ENCODE measurements at places on chromosomes 1 and 21.

DNA sequence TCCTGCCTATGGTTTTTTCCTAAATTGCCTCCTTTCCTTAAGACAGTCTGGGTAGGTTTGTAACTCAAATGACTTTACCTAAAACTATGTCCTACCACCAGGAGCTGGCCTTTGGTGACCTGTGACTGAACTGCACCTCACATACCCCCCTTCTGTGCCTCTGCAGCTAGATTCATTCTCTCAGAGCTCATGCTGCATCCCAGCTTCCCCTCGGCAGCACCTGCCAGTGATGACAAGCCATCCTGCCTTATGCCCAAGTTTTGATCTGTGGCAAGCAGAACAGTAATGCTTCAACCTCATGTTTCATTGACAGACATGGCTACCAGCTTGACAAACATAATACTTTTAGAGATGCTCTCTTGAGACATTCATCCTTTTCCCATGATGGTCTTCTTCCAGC is 141.9 kb downstream of the TSEN15 start:
- DNase-seq, result no peak

GRCh38 chr1:150142083-150142482 is 7.6 kb upstream of the PLEKHO1 start:
- no peak for DNase-seq

DNA sequence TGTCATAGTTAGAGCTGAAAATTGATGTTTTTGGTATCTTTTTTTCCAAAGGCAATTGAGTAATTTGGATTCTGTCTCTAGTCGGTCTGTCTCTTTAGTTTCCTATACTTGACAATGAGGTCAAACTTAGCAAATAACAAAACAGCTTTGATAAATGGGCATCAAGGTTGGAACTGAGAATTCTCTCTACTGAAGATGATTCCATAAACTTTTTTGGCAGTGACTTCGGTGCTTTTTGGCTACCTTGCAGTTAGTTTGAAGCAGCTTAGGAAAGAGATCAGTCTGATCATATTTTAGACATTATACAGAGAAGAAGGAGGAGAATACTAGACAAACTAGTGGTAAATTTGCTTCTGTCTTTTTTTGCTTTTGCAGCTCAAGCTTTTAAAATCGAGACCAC is 559 bp downstream of the VCAM1 start:
- DNase-seq, result no peak

DNA sequence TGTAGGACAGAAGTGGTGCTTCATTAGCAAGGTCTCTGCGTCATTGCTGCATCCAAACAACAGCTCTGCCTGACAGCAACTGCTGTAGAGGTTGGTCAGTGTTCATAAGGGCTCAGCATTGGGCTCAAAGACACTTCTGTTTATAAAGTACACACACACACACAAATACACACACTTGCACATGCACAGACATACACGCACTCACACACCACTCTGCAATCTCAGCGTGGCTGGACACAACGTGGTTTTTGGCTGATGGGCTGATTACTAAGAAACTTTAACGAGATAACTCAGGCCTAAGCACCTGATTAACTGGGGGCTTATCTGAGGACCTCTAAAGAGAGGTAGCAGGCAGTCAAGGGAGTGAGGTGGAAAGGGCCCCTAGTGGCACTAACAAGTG is 20.4 kb downstream of the CAMK1G start:
- no peak for DNase-seq

DNA sequence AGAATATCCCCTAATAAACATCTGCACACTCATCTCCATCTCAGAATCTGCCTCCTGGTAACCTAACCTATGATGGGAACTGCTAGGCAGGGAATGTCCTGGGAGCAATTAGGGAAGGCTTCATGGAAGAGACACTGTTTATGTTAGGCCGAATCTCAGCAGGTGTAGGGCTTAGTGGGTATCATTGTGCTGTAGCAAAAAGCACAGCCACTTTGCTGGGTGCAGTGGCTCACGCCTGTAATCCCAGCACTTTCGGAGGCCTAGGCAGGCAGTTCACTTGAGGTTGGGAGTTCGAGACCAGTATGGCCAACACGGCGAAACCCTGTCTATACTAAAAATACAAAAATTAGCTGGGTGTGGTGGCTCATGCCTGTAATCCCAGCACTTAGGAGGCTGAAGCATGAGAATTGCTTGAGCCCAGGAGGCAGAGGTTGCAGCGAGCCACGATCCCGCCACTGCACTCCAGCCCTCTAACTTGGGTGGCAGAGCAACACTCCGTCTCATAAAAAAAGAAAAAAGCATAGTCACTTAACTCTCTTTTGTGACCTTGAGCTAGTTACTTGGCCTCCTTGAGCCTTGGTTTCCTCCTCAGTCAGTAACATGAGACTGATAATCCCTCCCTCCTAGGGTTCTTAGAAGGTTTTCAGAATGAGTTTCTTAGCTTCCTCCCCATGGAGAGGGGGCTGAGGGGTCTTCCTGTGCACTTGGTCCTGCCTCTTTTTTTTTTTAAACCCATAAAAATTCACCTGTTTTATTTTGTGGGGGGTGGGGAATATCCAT is 3.5 kb downstream of the RAB42 start:
- DNase-seq, result no peak

GRCh38 chr21:18630446-18630845 is 226.9 kb upstream of the TMPRSS15 start:
- no peak for DNase-seq

GRCh38 chr1:54972436-54972835 is 8.0 kb upstream of the TMEM61 start:
- DNase-seq, result no peak

DNA sequence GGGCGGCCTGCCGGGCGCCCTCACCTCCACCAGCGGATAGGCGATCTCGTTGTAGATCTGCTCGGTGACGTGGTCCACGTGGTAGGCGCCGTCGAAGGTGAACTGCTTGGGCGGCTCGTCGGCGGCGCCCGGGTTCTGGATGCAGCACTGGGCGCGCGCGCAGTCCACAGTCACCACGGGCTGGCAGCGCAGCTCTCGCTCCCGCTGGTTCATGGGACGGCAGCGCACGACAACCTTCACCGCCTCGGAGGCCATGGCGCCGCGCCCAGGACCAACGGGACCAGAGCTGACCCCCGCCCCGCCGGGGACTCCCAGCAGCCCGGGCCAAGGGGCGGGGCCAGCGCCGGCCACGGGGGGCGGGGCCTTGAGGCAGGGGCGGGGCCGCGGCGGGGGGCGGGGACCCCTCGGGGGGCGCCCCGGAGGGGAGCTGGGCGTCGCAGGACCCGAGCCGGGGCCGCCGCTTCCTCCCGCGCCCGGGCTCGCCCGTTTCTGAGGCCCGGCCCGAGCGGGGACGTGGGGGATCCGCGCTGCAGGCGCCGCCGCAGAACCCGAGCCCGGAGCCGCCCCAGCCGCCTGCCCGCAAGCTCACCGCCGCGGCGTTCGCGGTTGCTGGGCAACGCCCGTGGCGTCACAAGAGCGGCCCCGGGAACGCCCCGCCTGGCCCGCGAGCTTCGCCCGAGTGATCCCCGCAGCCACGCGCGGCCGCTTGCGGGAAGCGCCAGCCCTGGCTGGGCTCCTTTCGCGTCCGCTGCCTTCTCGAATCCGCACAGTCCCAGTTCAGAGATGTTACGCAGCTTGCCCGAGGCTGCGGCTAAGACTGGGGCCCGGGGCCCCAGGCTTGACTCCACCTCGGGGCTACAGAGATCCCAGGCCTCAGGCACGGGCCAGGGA is at the start of gene KIF17:
Gene KIF17 (minus strand): TSS at position 556 of the 891 bp plus-strand sequence. CDS start 301 bp downstream, at position 255.
- no peak for DNase-seq

DNA sequence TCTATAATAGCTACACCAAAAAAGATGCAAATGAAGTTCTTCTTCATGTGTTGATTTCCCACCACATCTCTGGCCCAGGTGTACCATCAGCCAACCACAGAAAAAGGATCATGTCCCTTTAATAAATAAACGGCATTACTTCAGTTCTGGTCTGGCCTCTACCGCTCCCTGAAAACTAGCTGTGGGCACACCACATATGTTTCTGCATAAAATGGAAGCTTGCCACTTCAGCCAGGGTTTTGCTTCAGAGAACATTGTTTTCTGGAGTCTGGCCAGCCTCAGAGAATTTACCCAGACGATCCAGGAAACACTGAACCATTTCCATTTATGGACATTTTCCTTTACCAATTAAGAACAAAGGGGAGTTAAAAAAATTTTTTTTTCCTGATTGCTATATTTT is 5.8 kb upstream of the LAMC2 start:
- no peak for DNase-seq

- no peak for DNase-seq
These were observed 34.9 kb downstream of the EPHA2 start for GRCh38 chr1:16120940-16121410.

DNA sequence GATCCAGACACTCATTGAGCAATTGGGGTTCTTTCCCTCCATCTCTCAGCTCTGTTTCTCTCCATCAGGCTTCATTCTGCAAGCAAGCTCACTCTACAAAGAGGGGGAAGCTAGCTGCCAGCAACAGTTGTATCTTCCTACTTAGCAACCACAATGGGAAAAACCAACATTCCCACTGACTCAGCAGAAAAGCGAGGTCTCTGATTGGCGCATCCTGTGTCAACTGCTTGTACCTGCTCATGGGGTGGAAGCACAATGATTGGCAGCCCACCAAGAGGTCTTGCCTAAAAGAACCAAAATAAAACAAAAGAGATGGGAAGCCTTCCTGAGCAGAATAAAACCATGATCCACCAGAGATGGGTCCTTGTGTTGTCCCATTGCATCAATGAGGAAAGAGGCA is 4.0 kb upstream of the CDA start:
- no peak for DNase-seq

- DNase-seq, result no peak
These were observed 7.9 kb upstream of the ZRANB2 start for GRCh38 chr1:71088645-71089287.

DNA sequence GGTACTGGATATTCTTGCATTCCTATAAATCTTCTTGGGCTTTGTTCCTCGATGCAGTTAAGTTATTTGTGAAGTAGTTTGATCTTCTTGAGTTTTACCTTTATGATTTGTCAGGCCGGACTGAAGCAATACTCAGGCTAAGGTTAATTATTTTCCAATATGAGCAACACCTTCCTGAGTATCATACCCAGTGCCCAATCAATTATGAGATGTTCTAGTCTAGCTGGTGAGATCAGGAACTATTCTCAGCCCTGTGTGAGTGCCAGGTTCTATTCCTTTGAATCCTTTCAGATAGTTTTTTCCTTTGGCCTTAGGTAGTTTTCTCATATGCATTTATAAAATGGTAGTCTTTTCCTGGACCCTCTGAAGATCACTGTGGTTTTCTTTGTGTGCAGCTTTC is 92.5 kb downstream of the SCMH1 start:
- no peak for DNase-seq

- no peak for DNase-seq
These were observed 69.7 kb downstream of the TTLL7 start for GRCh38 chr1:83929184-83929583.

DNA sequence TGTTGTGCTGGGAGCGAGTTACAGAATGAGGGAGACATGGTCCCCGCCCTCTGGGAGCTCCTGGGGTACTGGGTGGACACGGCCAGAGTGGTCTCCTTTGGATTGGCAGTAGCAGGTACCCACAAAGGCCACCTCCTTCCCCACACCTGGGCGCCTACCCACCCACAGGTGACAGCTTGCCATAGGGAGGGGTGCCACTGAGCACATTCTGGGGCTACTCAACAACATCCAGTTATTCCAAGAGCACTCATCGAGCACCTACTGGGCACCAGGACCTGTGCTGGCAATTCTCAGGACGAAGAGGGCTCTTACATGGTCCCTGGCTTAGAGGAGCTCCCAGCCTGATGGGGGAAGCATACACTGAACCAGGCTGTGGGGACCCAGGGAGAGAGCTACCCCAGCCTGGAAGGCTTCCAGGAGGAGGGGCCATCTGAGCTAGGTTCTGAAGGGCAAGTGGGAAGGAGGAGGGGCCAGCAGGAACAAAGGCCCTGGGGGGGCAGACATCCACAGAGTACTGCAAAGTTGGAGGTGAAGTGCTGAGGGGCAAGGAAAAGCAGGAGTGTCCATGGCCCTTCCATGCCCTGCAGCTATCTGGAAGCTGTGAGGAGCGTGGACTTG is 22.0 kb downstream of the MRPL37 start:
- DNase-seq, result no peak

DNA sequence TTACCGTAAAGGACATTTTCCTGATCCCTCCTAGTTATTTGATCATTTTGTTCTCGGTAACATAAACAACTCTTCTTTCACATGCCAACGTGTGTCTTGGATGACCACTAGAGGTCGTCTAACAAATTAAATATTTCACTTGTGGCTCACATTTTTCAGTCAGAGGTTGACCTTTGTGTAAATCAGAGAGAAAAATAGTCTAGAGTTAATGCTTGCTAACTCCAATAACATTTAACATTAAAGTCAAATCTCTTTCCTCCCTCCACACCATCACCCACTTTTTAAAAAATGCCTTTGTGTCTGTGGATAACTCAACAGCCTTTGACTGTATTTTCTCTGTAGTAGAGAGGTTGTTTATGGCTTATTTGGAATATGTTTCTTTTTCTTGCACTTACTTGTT is 220.5 kb upstream of the B3GALT2 start:
- DNase-seq, result peak; percentile 50

- no peak for DNase-seq
These were observed 89.4 kb downstream of the PAPPA2 start for GRCh38 chr1:176552217-176552991.

DNA sequence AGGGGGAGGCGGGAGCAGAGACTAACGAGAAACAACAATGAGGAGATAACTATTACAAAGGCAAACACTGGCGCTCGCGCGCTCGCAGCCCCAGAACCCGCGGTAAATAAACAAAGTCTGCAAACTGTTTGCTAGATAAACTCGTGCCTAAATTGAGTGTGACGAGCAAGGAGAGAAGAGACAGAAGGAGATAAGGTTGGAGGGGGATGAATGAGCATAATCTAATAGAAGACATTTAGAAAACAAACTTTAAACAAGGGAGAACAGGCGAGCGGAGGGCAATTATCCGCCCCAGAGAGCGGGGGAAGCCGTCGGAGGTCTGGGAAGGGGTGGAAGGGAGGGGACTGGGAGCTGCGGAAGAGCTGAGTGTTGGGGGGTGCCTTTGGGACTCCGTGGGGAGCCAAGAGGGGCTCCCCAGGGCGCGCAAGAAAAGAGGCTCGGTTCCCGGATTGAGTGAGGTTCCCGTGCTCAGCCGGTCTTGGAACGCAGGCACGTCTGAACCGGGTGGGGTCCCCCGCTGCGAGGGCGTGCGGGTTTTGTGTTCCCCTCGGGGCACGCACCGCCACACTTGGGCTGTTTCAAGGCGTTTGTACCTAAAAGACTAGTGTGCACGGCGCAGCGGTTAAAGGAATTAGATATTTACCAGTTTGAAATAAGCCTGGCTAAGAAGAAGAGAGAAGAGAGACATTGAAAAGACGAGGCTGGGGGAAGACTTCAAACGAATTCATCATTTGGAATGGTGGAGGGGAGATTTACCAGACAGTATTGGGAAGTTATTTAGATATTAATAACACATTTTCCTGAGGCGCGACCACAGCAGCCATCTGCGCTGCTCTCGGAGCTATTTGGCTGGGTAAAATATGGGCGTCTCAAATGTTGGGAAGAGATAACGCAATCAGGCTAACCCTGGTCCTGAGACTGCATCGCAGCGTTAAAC is 10.6 kb downstream of the PAX7 start:
- no peak for DNase-seq

GRCh38 chr1:168213349-168213748 is 12.5 kb upstream of the SFT2D2 start:
- DNase-seq, result no peak

Data from AML-193 (cell line).